Tibial artery (tissue), 4 donors: ENCODE measurements at places on chromosomes 4 and X.

- no peaks in the 10 kb centered on the region for H3K4me1 ChIP-seq
- no peaks in the 10 kb centered on the region for H3K36me3 ChIP-seq
- H3K4me3 ChIP-seq = no peak overlapping the region
- DNase-seq = no peak
Measured at GRCh38 chr4:161829591-161829990, 334.2 kb downstream of the FSTL5 start.

DNA sequence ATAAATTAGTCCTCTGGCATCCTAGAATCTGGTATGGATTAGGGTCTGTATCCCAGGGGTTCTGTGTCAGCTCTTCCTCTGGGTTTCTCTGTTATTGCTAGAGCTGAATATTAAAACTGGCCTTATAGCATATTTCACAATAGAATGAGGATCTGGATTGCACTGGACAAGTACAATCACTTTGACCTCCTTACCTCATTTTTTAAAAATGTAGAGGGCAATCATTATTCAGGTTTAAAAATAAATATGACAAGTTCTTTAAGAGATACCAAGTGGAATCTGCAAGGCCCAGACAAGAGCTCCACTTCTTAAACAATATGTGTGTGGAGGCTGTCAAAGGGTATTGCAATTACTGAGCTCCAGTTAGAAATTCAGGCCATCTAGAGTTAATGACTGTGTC, 1.4 kb downstream of the PALLD start:
- no peaks in the 10 kb centered on the region for H3K4me1 ChIP-seq
- H3K27me3 ChIP-seq = no peaks in the 10 kb centered on the region
- H3K36me3 ChIP-seq = no peaks in the 10 kb centered on the region
- no peak overlapping the region for H3K4me3 ChIP-seq

DNA sequence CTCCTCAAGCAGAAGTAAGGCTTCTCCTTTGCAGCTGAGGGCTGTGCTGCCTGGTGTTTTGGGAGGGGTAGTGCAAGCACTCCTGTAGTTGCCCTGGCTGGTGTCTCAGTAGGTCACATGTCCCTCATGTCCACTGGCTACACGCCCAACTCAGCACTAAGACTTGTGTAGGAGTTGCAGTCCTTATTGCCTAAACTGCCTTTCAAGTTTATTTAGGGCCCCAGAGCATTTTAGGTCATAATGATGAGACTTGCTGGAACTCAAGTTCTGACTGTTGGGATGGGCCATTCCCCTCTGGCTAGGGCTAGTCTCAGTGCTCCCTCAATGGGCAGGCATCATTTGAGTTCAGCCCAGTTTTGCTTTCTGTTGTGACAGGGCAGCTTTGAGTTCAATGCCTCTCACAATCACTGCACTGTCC, 44.1 kb downstream of the PPM1K start:
- peak; percentile 75 for DNase-seq
- H3K4me3 ChIP-seq = no peak overlapping the region
- peaks cover 10% of the 10 kb centered on the region for H3K27me3 ChIP-seq
- no peaks in the 10 kb centered on the region for H3K4me1 ChIP-seq
- no peaks in the 10 kb centered on the region for H3K36me3 ChIP-seq

DNA sequence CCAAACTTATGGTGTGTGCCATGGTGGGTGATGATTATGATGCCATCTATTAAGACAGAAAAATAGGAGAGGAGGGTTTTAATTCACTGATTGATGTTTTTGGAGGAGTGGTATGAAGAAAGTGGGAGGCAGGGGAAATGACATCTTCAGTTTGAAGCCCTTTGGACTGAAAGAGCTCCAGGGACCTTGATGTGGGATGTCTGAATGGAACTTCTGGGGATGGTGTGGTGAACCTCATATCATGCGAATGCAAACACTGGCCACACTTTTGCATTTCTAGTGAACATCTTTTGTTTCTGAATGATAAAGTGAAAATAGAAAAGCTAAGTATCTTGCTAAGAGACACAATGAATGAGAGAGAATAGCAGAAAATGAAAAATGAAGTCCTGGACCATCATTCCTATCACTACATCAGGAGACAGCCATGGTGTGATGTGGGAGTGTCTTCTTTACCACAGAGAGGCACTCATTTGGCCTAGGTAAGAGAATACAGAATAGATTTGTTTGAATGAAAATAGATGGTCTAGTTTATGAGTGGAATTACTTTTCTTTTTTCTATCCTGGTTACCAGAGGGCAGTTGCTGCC, 123.5 kb downstream of the ZNF827 start:
- DNase-seq = no peak
- no peaks in the 10 kb centered on the region for H3K27me3 ChIP-seq
- peaks cover 4% of the 10 kb centered on the region for H3K4me1 ChIP-seq
- H3K4me3 ChIP-seq = no peak overlapping the region
- no peak overlapping the region for H3K27ac ChIP-seq
- peaks cover 9% of the 10 kb centered on the region for H3K36me3 ChIP-seq

DNA sequence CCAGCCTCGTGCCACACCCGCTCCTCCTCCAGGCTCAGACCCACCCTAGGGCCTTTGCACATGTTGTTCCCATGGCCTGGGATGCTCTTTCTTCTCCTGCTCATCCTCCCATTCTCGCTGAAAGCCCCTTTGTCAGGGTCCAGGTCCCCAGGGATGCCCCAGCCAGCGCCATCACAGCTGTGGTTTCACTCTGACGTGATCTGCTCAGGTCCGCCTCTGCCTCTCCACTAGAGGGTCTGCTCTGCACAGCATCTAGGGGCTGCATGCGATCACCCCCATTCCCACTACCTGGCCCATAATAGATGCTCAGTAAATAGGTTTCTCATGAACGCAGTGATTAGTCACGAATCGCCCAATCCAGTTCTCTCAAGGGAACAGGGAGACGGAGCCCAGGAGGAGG, 222.5 kb downstream of the AFAP1 start:
- no peak overlapping the region for H3K27ac ChIP-seq
- H3K36me3 ChIP-seq = no peaks in the 10 kb centered on the region
- H3K27me3 ChIP-seq = no peaks in the 10 kb centered on the region
- no peak for DNase-seq

DNA sequence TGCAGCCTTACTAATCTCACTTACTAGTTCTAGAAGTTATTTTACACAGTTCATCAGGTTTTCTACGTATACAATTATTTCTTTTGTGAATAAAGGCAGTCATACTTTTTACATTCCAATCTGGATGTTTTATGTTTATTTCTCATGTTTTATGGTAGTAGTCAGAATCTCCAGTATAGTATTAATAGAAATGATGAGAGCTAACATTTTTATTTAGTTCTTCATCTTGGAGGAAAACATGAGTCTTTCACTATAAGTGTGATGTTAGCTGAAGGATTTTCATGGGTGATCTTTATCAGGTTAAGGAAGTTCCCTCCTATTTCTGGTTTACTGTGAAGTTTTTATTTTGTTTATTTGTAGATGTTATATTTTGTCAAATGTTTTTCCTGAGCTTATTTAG, 256.1 kb upstream of the GIMD1 start:
- H3K27me3 ChIP-seq = no peaks in the 10 kb centered on the region
- H3K27ac ChIP-seq = no peak overlapping the region
- H3K4me3 ChIP-seq = no peak overlapping the region
- peaks cover 8% of the 10 kb centered on the region for H3K4me1 ChIP-seq
- no peaks in the 10 kb centered on the region for H3K36me3 ChIP-seq

DNA sequence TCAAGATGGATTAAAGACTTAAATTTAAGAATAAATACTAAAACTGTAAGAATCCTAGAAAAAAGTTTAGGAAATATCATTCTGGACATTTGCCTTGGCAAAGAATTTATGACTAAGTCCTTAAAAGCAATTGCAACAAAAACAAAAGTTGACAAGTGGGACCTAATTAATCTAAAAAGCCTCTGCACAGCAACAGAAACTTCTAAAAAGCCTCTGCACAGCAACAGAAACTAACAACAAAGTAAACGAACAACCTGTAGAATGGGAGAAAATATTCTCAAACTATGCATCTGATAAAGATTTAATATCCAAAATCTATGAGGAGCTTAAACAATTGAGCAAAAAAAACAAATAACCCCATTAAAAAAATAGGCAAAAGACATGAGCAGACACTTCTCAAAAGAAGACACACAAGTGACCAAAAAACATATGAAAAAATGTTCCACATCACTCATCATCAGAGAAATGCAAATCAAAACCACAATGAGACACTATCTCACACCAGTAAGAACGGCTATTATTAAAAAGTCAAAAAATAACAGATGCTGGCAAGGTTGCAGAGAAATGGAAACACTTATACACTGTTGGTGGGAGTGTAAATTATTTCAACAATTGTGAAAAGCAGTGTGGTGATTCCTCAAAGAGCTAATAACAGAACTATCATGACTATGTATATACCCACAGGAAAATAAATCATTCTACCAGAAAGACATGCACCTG, 5.5 kb upstream of the OPRPN start:
- no peaks in the 10 kb centered on the region for H3K36me3 ChIP-seq
- H3K4me1 ChIP-seq = no peaks in the 10 kb centered on the region
- H3K27ac ChIP-seq = no peak overlapping the region
- no peak for DNase-seq
- no peaks in the 10 kb centered on the region for H3K27me3 ChIP-seq

- H3K27ac ChIP-seq = peak within 1 kb of the TSS; percentile 80
- H3K36me3 ChIP-seq = no peaks in the 10 kb centered on the region
- DNase-seq = peak; percentile 70
Measured at GRCh38 chrX:119235872-119236622, at the start of gene PGRMC1. Gene PGRMC1, plus strand, starts transcription at chrX:119236285. Its CDS starts 79 bp downstream, at chrX:119236364.

GRCh38 chrX:112053169-112053568, 29.4 kb downstream of the TRPC5 start:
- no peaks in the 10 kb centered on the region for H3K4me1 ChIP-seq
- no peak for DNase-seq
- no peaks in the 10 kb centered on the region for H3K36me3 ChIP-seq
- no peaks in the 10 kb centered on the region for H3K27me3 ChIP-seq
- no peak overlapping the region for H3K27ac ChIP-seq

- no peak overlapping the region for H3K4me3 ChIP-seq
- no peak for DNase-seq
- no peak overlapping the region for H3K27ac ChIP-seq
Measured at GRCh38 chrX:4185086-4185485, 471.6 kb upstream of the PRKX start.

- no peak overlapping the region for H3K4me3 ChIP-seq
- H3K27me3 ChIP-seq = no peaks in the 10 kb centered on the region
- peak; percentile 36 for DNase-seq
- peaks cover 4% of the 10 kb centered on the region for H3K4me1 ChIP-seq
- H3K27ac ChIP-seq = no peak overlapping the region
Measured at GRCh38 chr4:155679343-155679742, 12.7 kb downstream of the GUCY1A1 start.

DNA sequence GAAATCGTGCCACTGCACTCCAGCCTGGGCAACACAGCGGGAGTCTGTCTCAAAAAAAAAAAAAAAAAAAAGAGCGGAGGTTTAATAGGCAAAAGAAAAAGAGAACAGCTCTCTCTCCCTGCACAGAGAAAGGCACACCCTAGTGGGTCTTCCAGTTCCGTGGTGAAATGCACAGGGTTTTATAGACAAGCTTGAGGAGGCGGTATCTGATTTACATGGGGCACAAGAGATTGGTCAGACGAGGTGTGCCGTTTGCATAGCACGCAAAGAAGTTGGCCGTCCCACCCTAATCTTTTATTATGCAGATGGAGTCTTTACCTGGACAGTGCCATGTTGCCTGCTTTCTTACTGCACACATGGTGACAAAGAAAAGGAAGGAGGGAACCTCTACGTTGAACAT, 33.5 kb upstream of the REST start:
- H3K36me3 ChIP-seq = no peaks in the 10 kb centered on the region
- no peak overlapping the region for H3K4me3 ChIP-seq
- DNase-seq = no peak
- H3K27ac ChIP-seq = no peak overlapping the region

DNA sequence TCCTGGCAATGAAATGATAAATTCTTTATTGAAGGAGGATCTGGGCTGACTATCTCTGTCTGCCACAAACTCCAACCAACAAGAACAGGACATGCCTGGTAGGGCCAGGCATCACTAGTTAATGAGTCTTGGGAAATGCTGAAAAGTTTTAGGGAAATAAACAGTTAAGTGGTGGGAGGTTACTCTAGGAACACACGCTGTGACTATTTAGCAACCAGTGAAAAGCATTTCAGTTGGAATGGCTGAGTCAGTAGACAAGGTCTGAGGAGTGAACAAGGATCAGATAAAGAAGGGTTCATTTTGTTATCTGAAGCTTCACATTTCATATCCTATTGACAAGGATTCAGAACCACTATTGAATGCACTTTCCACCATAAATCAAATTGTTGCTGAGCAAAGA, 394.9 kb upstream of the BOD1L1 start:
- no peaks in the 10 kb centered on the region for H3K27me3 ChIP-seq
- H3K4me1 ChIP-seq = no peaks in the 10 kb centered on the region
- no peak for DNase-seq
- H3K36me3 ChIP-seq = no peaks in the 10 kb centered on the region

DNA sequence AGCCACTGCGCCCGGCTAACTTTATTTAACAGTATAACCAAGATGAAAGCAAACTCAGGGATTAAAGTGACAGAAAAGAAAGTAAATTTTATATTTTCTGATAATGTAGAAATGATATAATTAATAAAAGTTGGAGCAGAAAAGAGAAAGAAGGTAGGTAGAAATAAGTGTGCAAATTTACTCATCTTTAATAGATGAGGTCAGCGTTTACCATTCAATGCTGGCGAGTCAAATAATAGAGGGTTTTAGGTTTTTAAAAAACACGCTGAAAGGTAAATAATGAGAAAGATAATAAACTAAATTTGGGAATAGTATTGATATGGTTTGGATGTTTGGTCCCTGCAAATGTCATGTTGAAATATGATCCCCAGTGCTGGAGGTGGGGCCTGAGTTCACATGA, 13.6 kb downstream of the CDKN2AIP start:
- H3K4me1 ChIP-seq = peaks cover 7% of the 10 kb centered on the region
- no peak overlapping the region for H3K27ac ChIP-seq
- no peaks in the 10 kb centered on the region for H3K27me3 ChIP-seq
- no peak for DNase-seq

DNA sequence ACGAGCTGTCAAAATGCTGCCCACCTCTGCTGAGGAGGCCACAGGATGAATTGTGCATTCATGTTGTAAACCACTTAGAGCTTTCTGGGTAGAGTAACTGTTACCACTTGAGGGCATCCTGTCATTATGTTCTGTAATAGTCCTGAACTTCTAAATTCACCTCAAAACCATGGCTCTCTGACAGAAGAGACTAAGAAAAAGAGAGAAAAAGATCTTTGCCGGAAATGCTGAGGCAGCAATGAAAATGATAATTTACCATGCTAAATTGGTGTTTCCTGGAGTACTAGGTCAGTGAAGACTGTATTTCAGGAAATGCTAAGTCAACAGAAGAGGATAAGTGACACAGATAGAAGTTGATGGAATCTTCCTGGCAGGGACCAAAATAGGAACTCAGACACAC, 942.3 kb upstream of the SLIT2 start:
- H3K4me3 ChIP-seq = no peak overlapping the region
- H3K27ac ChIP-seq = no peak overlapping the region
- H3K4me1 ChIP-seq = no peaks in the 10 kb centered on the region
- no peak for DNase-seq

DNA sequence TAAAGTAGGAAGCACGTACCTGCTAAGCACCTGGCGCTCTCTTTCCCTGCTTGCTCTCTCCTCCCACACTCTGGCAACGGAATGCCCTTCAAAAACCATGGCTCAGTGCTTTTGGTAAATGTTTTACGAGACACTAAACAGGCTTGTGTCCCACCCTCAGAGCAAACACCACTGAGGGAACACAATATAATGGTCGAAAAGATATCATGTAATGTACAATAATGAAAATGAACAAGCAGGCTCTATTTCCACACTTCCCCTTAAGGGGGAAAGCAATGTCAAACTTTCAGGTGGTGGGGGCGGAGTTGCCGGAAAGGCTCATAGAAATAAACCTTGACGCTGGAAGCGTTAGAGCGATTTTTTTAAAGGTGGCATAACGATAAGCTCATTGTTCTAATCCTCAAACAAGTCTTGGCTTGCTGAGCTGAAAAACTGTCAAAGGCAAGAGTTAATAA, 115.1 kb downstream of the RBM47 start:
- no peaks in the 10 kb centered on the region for H3K27me3 ChIP-seq
- H3K36me3 ChIP-seq = no peaks in the 10 kb centered on the region
- H3K4me1 ChIP-seq = no peaks in the 10 kb centered on the region
- no peak for DNase-seq
